Caudate nucleus (tissue), 63 donors: ENCODE measurements at places on chromosomes 3 and 15.
A peak's percentile ranks its signal among the peaks of the same experiment; 100 is the strongest.

GRCh38 chr15:66094331-66094730 lies 159.2 kb downstream of the MEGF11 start:
- no peak for DNase-seq

DNA sequence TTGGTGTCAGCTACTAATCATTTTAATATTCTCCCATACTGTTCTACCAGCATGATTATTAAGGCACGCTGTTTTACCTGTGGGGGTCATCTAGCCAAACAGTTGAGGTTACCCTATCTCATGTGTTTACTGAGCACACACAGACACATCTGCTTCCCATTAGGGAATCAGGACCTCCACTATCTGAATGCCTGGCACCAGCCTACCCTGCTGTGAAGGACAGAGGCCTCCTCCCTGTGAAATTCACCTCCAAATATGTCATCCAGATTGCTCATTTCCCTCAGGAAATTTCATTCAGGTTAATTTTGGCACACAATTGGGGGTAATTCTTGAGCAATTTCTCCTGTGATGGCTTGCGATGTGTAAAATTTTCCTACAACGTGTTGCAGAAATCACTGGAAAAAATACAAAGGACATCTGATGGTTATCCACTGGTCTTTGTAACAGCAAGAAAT lies 155.6 kb upstream of the NR2E3 start:
- DNase-seq, result no peak

DNA sequence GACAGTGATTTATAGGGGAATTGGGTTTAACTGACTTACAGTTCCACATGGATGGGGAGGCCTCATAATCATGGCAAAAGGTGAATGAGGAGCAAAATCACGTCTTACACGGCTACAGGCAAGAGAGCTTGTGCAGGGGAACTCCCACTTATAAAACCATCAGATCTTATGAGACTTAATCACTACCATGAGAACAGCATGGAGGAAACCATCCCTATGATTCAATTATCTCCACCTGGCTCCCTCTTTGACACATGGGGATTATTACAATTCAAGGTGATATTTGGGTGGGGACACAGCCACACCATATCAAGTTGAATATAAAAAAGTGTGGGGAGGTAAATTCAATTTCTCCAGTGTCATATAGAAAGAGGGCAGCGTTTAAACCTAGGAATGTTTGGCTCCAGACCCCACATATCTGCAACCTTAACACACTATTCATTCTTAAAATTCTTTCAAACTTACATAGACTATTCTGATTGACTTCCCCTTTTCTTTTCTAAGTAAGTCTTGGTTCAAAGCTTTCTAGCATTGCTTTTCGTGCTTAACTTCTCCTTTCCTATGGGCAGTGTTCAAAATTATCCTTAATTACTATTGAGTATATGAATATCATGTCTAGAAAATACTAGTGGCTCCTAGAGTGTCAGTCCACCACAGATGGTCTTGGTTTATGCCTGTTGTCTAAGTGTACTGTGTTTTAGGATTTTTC lies 446.7 kb upstream of the GBE1 start:
- no peak for DNase-seq

DNA sequence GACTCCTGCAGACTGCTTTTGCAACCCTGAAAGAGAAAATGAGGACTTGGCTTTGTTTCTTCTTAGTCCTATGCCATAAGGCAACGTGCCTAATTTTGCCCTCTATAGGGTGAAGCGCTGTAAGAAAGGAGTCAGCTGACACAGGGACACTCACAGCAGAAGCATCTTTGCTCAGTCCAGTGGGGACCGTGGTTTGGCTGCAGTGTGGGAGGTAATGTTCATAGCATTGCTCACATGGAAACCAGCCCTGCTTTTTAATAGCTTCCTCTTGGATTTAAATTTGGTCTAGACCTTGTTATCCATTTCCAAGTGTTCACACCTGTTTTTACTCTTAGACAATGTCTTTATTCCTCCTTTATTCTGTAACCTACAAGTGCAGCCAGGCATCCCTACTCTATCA lies 1032.1 kb downstream of the NTRK3 start:
- DNase-seq, result no peak

DNA sequence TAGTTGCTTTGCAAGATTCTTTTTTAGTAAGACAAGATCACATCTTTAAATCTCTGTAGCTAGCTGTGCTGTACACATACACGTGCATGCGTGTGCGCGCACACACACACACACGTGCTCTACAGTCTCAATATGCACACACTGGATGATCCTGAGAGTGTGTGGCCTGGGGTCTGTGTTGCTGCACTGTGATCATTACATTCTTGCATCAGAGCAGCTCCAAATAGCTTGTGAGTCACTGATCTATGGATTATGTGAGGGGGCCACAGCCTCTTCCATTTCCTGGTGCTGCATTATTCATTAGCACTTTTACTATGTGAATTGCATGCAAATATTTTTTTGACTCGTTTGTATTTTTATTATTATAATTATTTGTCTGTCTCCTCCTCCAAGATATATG lies 34.6 kb downstream of the MCTP2 start:
- DNase-seq, result no peak

DNA sequence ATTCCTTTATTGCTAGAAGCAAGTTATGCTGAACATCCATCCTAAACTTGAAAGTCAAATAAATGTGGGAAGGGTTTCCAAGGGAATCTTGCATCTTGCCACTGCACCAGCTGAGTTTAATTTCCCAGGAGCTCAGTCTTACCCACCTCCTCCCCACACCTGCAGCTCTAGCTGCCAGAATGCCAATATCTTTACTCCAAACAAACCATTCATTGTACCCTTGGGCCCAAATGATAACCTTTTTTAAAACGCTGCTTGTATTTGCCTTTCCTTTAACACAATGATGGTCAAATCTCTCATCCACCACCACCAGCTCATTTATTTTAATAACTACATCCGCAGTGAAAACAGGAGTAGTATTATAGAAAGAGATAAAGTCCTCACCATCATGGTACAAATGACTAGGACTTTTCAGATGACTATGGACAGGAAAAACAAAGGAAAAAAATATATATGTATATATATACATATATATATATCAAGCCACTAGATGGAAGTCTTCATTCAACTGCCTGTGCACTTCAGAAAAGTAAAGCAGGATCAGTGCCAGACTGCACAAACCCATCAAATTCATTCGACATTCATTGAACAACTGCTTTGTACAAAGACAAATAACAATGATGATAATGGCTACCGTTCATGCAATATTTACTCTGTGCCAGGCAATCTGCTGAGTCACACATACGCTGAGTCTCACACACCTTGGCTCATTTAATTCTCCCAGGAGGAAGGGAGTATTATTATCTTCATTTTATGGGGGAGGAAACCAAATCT lies 44.0 kb downstream of the BFSP2 start:
- DNase-seq, result no peak

DNA sequence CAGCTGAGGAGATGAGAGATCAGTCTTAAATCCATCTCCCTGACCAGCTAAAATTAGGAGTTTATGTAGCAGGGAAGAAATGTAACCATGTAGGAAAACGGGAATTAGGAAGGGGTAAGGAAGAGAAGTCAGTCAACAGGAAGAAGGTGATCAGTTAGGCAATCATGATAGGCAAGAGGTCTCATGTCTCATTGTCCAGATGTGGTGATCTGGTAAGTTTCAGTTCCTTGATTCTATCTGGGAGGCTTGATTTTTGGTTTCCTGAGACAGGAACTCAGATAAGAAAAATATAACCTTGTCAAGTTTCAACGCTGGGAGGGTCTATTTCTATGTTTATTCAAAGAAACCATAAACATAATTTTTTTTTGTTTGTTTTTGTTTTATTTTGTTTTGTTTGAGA lies 40.3 kb upstream of the TBC1D5 start:
- no peak for DNase-seq

GRCh38 chr3:115693868-115694267 lies 70.6 kb downstream of the GAP43 start:
- peak; percentile 71 for DNase-seq

GRCh38 chr3:124269619-124270018 lies 277.7 kb upstream of the ROPN1 start:
- DNase-seq, result no peak

DNA sequence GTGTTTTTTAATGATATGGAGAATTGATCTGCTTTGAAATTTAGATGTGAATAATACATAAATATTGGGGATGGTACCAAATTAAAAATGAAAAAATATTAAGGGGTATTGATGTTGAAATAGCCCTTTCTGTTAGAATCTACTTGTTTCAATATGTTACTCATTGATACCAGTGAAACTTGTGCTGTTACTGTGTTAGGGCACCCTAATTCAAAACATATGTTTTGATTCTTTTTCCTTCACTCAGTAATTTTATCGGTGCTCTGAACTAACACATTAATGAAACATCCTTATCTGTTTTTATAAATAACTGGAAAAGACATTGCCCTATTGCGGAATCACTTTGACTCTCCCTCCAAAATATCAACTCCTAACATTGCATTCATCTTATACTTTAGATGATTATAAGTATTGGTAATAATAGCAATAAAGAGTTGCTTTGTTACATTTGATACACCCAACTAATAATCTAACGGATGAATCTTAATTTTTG lies 52.0 kb upstream of the CCNB2 start:
- DNase-seq, result no peak

- DNase-seq, result no peak
Measured at GRCh38 chr3:170711786-170712185, 125.9 kb upstream of the SLC7A14 start.

- DNase-seq, result no peak
Measured at GRCh38 chr3:123338620-123339061, 110.2 kb downstream of the ADCY5 start.

GRCh38 chr3:43994657-43995546 lies 246.8 kb upstream of the TOPAZ1 start:
- DNase-seq, result no peak

GRCh38 chr3:197846491-197846890 lies 55.4 kb downstream of the LRCH3 start:
- DNase-seq, result no peak

GRCh38 chr3:33089515-33089914 lies 7.4 kb downstream of the GLB1 start:
- DNase-seq, result no peak

DNA sequence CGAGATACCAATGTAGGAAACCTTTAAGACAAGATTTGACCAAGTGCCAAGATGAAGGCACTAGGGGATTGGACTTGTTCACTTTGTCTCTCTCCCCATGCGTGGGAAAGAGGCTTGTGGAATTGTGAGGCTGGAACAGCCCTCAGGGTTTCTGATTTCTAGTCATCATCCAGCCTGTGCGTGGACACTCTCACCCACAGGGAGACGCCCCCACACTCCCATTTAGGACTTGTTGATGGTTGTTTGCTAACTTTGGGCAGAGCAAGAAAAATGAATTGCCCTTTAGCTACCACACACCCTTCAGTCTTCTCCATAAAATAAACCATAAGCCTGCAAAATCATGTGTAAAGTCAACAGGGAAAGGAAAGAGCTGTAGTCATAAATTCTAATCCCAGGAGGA lies 18.4 kb downstream of the ACKR2 start:
- DNase-seq, result no peak

GRCh38 chr15:94119923-94120775 lies 111.2 kb upstream of the MCTP2 start:
- DNase-seq, result peak; percentile 26

DNA sequence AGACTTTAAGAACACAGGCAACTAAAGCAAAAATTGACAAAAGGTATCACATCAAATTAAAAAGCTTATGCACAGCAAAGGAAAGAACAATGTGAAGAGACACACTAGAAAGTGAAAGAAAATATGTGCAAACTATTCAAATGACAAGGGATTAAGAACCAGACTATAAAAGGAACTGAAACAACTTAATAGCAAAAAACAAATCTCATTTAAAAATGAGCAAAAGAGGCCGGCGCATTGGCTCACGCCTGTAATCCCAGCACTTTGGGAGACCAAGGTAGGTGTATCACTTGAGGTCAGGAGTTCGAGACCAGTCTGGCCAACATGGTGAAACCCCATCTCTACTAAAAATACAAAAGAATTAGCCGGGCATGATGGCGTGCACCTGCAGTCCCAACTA lies 14.4 kb downstream of the NGLY1 start:
- no peak for DNase-seq

- no peak for DNase-seq
Measured at GRCh38 chr3:31934018-31934417, 47.0 kb downstream of the OSBPL10 start.

DNA sequence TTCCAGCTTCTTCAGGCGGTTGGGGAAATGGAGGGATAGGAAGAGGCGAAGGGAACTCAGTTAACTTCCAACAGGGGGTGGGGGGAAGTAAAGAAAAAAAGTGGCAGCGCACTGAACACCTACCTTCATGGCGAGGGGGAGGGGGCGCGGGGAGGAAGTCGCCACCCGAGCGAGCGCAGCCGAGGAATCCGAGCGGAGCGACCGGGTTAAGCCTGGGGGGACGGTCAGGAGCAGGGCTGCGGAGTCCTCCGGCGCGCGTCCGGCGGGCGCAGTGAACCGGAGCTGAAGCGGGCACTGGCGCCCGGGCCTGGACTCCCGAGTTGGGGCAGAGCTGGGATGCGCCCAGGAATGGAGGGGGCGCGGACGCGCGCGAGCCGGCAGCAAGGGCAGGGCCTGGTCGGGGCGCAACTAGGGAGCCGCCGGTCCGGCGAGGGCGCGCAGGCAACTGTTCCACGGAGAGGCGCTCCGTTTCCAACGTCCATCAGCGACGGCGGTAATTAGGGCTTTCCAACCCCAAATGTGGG lies at the start of gene WNT5A:
Gene WNT5A (minus strand): TSS at position 450 of the 524 bp plus-strand sequence. CDS start 321 bp downstream, at position 129.
- no peak for DNase-seq

DNA sequence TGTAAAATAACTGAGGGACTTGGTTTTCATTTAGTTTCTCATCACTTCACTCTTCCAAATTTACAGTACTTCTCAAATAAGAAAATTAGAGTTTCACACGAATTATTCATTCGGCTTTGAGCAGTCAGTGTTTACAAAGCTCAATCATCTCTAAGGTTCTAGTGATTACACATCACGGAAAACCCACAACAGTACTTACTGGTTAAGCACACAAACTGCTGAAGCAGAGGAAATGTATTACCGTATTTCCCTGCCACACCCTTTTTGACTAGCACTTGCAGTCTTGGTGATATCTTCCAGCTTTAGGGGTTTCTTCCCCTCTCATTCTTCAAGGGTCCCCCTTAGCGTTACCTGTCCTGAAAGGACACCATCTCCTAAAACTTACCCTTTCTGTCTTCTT lies 164.8 kb upstream of the CDIN1 start:
- DNase-seq, result no peak

GRCh38 chr3:20776286-20776685 lies 590.3 kb upstream of the SGO1 start:
- no peak for DNase-seq

GRCh38 chr3:157672061-157672460 lies 168.8 kb upstream of the VEPH1 start:
- no peak for DNase-seq

DNA sequence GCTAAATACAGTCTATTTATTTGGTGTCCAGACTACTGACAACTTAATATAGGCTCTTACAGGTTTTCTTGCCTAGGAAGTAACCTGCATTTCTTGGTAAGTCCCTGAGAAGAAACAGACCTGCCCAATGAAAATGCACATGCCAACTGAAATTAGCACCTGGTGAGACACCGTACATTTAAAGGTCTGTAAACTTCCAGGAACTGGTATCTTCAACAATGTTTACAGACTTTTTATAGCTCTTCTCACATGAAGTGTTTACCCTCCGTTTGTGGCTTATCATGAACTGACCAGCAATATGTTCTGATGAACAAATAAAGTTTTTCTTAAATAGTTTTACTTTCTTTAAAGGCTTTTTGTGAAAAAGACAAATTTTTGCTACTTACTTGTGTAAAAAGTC lies 93.3 kb downstream of the PCCB start:
- DNase-seq, result no peak
